ENCODE measurements at places on chromosomes 3 and 15. TPM values are rescaled to one million over a fixed set of nuclear protein-coding genes. Genes with fewer than 3 reads are reported as not detected.
A peak's percentile ranks its signal among the peaks of the same experiment; 100 is the strongest.

DNA sequence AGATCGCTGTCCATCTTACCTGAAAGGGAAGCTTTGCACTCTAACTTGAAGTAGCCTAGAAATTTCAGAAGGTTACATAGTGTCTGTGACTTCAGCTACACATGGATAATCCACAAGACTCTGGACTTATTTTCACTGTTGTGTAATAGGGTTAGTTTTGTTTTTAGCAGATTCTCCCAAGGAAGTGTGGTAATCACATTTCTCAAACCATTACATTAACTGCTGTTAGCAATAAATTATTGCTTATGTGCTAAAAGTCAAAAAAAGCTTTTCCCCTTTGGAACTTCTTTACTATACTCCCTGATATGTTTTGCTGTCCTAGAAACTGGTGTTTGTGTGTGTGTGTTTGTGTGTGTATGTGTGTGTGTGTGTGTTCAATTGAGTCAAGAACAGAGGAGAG is 351.8 kb upstream of the TPRG1 start:
- no peaks in the 10 kb centered on the region for H3K27me3 ChIP-seq
- H3K4me3 ChIP-seq: no peak overlapping the region
- H3K27ac ChIP-seq: no peak overlapping the region
- peaks cover 9% of the 10 kb centered on the region for H3K4me1 ChIP-seq
- no peak for DNase-seq
- H3K36me3 ChIP-seq: no peaks in the 10 kb centered on the region

DNA sequence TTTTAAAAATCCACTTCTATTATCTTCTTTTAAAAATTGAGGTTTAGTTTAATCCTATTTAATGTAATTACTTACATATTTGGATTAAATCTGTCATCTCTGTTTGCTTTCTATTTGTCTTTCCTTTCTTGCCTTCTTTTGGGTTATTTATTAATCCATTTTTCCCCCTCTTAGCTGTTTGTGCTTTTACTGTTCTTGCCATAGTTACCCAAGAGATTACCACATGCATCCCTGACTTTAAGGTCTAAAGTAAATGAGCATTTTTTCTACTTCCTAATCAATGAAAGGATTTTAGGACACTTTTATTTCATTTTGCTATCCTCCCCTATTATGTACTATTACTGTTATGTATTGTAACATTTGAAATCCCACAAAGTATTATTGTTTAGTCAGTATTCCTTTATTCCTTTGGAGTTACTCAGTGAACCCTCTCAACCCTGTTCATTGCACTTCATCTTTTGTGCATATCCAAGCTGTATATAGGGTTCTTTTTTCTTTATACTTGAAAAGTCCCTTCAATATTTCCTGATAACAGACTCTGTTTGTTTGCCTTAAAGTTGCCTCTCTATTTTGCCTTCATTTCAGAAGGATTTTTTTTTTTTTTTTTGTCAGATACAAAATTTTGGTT is 62.7 kb downstream of the MEF2A start:
- H3K36me3 ChIP-seq: no peaks in the 10 kb centered on the region
- peak; percentile 65 for DNase-seq
- H3K4me1 ChIP-seq: peaks cover 35% of the 10 kb centered on the region
- no peak overlapping the region for H3K4me3 ChIP-seq

Gene RTP1
- total RNA-seq: not detected

DNA sequence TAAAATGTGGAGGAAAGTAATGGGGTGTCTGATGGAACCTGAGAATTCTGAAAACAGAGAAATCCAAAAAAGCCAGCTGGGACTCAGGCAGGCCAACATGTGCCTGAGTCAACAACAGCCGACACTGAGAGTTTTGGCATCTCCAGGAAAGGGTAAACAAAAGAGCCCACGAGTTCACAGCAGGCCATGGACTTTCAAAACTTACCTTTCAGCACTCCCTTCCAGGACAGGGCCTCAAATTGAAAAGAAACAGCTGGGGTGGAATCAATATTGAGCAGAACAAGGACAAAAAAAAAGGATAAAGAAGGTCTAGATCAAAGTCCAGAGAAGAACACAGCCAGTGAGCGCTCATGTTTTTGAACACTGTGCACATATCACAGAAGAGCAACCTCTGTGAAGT is 735.4 kb upstream of the GRM7 start:
- no peak overlapping the region for H3K27ac ChIP-seq
- H3K4me1 ChIP-seq: no peaks in the 10 kb centered on the region
- H3K27me3 ChIP-seq: no peaks in the 10 kb centered on the region

GRCh38 chr3:178966299-178967176 is 105.1 kb downstream of the ZMAT3 start:
- H3K4me1 ChIP-seq: no peaks in the 10 kb centered on the region
- peak; percentile 3 for DNase-seq
- no peak overlapping the region for H3K4me3 ChIP-seq
- H3K36me3 ChIP-seq: no peaks in the 10 kb centered on the region
- H3K27ac ChIP-seq: no peak overlapping the region
- H3K27me3 ChIP-seq: no peaks in the 10 kb centered on the region

DNA sequence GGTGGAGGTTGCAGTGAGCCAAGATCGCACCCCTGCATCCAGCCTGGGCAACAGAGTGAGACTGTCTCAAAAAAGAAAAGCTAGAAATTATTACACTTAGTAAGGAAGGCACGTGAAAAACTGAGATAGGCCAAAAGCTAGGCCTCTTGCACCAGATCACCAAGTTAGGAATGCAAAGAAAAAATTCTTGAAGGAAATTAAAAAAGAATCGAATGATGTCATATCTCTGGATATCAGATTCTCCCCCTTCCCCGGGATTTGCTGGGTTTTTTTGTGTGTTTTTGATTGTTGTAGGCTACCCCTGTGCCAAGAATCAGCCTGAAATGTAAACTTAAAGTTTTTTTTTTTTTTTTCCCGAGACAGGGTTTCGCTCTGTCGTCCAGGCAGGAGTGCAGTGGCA is 17.4 kb downstream of the PTPN23 start:
- H3K27ac ChIP-seq: no peak overlapping the region

DNA sequence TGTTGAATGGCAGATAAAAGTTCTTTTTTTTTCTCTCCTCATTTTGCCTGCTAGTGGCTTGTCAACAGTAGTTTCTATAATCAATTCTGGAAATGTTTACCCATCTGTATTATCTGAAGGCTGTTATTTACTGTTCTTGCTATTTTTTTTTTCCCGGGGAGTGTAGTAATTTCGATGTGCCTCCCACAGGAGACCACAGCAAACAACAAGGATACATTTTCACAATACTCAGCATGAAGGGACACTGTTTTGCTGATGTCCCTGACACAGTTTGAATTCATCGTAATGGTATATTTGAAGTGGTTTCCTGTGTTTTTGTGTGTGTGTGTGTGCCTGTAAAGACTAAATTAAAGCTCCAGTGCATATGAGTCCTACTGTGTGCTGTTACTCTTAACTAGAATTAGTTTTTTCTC is 92.1 kb upstream of the ICE2 start:
- no peaks in the 10 kb centered on the region for H3K27me3 ChIP-seq
- no peak overlapping the region for H3K27ac ChIP-seq
- H3K4me3 ChIP-seq: no peak overlapping the region
- H3K4me1 ChIP-seq: peaks cover 82% of the 10 kb centered on the region

DNA sequence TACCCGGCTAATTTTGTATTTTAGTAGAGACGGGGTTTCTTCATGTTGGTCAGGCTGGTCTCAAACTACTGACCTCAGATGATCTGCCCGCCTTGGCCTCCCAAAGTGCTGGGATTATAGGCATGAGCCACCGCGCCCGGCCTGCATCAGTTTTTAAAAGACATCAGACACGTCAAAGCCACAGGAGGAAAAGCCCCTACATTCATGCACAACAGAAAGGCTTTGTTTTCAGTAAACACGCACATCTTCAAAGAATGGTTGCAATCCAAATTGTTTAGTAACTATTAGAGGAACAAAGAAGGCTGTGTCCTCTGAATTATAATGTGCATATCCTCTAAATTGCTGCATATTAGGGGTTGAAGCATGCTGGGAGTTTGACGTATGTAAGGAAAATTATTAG is 53.3 kb downstream of the BTD start:
- DNase-seq: no peak
- H3K27ac ChIP-seq: no peak overlapping the region
- no peaks in the 10 kb centered on the region for H3K27me3 ChIP-seq
- H3K36me3 ChIP-seq: no peaks in the 10 kb centered on the region
- H3K4me3 ChIP-seq: no peak overlapping the region

Gene GORASP1
- total RNA-seq: 27.0 TPM

DNA sequence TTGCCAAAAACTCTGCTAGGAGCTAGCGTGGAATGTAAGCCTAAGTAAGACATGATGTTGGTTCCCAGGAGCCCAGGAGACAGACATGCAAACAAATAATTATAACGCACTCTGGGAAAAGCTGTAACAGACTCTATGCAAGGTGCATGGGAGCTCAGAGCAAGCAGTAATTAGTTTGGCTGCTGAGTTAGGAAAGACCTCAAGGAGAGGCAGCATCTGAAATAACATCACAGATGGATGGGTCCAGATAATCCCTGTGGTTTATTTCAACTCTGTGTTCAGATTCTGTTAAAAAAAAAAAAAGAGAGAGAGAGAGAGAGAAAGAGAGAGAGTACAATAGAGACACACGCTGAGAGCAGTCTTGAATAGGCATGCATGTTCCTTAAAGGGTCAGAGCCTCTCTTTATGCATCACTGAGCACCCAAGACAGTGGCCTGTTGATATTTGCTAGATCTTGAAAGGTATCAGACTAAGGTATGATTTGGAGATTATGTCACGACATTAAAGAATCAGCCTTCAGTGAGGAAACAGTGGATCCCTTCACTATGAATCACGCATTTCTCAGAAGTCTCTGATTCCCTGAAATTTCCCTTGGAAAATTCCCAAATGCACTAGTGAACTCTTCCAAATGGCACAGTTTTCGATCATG is 124.4 kb upstream of the LIPC start:
- H3K4me1 ChIP-seq: peaks cover 32% of the 10 kb centered on the region
- no peaks in the 10 kb centered on the region for H3K27me3 ChIP-seq
- peak overlapping the region; percentile 50 for H3K27ac ChIP-seq

DNA sequence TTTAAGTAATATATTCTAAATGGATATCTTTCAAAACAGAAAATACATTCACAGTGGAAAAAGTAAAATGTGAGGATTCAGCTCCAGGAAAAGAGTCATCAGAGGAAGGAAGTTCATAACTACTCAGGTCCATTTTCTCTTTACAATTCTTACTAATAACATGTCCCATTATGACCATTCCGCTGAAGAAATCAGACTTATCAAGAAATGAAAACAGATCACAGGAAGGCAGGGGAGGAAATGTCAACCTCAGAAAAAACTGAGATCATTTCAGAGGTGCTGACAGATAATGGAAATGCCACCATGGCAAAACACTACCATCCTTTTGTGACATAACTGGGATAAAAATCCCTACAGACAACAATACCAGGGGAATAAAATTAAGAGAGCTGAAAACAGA is 139.5 kb downstream of the MAGI1 start:
- no peak overlapping the region for H3K27ac ChIP-seq
- no peak overlapping the region for H3K4me3 ChIP-seq
- DNase-seq: no peak
- no peaks in the 10 kb centered on the region for H3K36me3 ChIP-seq
- H3K4me1 ChIP-seq: peaks cover 10% of the 10 kb centered on the region

- H3K27ac ChIP-seq: no peak overlapping the region
- no peaks in the 10 kb centered on the region for H3K36me3 ChIP-seq
- H3K4me3 ChIP-seq: no peak overlapping the region
Observed at GRCh38 chr15:43239732-43240491, 19.1 kb upstream of the EPB42 start.

Gene DCLK3
- total RNA-seq: not detected

Gene ZIC4
- not detected for total RNA-seq

GRCh38 chr3:24607281-24607680 is 112.6 kb upstream of the THRB start:
- peaks cover 11% of the 10 kb centered on the region for H3K4me1 ChIP-seq
- no peak overlapping the region for H3K4me3 ChIP-seq
- no peaks in the 10 kb centered on the region for H3K36me3 ChIP-seq
- H3K27ac ChIP-seq: no peak overlapping the region
- no peak for DNase-seq

Gene NOX5
- not detected for total RNA-seq

- DNase-seq: no peak
- no peaks in the 10 kb centered on the region for H3K36me3 ChIP-seq
- H3K27me3 ChIP-seq: no peaks in the 10 kb centered on the region
- H3K4me1 ChIP-seq: no peaks in the 10 kb centered on the region
- H3K4me3 ChIP-seq: no peak overlapping the region
Observed at GRCh38 chr3:100900671-100901335, 92.4 kb downstream of the ABI3BP start.

Gene PSMA4
- total RNA-seq: 404 TPM

DNA sequence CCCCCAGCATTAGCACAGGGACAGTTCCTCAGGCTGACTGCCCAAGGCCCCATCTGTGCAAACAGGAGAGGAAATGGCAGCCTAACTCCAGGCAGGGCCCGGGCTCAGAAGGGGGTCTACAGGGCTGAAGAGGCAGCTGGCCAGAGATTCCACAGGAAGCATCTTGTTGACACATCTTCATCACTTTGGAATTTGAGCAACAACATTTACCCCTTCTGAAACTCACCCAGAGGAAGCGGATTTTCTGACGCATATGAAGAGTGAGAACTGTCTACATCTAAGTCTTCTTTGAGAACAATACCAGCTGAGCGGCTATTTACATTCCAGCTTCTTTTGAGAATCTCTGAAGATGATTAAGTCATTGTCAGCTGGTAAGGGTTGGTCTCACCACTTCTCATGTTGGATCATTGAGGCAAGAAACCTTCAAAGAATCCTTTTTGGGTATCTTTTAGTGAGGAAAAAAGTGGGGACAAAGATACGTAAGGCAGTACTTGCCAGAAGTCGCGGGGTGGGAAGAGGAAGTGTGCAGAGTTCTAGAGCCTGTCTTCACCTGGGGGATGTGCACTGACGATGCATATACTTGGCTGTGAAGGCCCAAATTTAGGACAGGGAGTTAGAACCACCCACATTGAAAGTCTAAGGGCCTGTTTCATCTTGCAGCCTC is 25.4 kb upstream of the SRP14 start:
- H3K27ac ChIP-seq: no peak overlapping the region
- H3K27me3 ChIP-seq: no peaks in the 10 kb centered on the region
- peaks cover 41% of the 10 kb centered on the region for H3K4me1 ChIP-seq
- H3K4me3 ChIP-seq: no peak overlapping the region
- no peak for DNase-seq

Gene ENTPD3
- not detected for total RNA-seq

Gene PPP1R14D
- total RNA-seq: 0.53 TPM

DNA sequence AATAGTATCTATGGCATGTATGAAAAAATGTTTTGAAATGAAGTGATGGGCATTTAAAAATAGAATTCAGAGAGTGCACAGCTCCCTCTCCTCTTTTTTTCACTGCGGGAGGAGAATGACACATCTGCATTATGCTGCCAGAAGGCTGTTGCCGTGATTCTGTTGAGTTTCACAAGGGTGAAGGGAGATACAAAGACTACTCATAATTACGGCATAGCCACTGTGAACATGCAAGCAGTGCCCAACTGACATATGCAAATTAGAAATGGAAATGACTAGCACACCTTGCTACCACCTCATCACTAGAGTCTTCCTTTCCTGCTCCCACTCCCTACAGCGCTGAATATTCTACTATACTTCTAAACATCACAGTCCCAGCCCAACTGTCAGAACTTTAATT is 20.1 kb downstream of the IFT57 start:
- H3K27ac ChIP-seq: no peak overlapping the region
- no peak overlapping the region for H3K4me3 ChIP-seq
- H3K27me3 ChIP-seq: no peaks in the 10 kb centered on the region
- H3K4me1 ChIP-seq: no peaks in the 10 kb centered on the region

GRCh38 chr3:15319136-15319535 is 13.2 kb downstream of the SH3BP5 start:
- peaks cover 8% of the 10 kb centered on the region for H3K27me3 ChIP-seq
- H3K4me3 ChIP-seq: no peak overlapping the region
- peaks cover 28% of the 10 kb centered on the region for H3K4me1 ChIP-seq
- DNase-seq: no peak

Gene CIP2A
- 54.1 TPM for total RNA-seq

Gene ST6GAL1
- 62.1 TPM for total RNA-seq

Gene GABRR3
- 0.31 TPM for total RNA-seq

Gene AVEN
- total RNA-seq: 17.5 TPM

All from HepG2 (cell line).